ENCODE measurements at places on chromosomes 7 and 10. TPM values are rescaled to one million over a fixed set of nuclear protein-coding genes. Genes with fewer than 3 reads are reported as not detected.

Gene NODAL
- 2.2 TPM for total RNA-seq

- DNase-seq, result no peak
These were observed 825.9 kb upstream of the IGFBP3 start for GRCh38 chr7:46746695-46747687.

Gene NUTM2A
- total RNA-seq, result 1.2 TPM

GRCh38 chr10:114615600-114616007 lies 42.5 kb downstream of the ABLIM1 start:
- DNase-seq, result no peak

Gene AKR1C8
- 0.78 TPM for total RNA-seq

DNA sequence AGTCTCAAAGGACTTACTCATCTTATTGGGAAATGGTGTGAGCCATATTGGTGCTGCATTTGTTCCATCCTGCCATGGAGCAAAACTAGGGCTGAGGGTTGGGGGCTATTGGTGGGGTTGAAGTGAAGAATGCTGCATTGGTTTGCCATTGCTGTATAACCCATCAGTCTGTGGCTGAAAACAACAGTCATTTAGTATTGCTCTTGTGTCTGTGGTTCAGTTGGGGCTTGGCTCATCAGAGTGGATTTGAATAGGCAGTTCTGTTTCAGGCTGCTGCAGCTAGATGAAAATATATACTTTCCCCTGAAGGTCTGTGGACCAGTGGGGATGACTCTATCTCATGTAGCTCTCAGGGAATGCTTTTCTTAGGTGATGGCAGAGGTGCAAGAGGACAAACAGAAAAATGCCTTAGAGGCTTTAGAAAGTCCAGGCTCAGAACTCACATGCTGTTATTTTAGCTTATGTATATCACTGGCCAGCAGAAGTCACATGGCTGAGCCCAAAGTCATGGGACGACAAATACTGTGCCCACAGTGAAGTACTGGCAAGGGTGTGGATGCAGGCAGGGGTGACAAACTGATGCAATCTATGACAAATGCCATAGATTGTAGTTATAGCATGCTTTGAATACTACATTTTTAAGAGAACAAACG lies 15.2 kb upstream of the EXOC6 start:
- no peak for DNase-seq

Gene SEC23IP
- total RNA-seq, result 19.8 TPM

Gene CCL26
- not detected for total RNA-seq

DNA sequence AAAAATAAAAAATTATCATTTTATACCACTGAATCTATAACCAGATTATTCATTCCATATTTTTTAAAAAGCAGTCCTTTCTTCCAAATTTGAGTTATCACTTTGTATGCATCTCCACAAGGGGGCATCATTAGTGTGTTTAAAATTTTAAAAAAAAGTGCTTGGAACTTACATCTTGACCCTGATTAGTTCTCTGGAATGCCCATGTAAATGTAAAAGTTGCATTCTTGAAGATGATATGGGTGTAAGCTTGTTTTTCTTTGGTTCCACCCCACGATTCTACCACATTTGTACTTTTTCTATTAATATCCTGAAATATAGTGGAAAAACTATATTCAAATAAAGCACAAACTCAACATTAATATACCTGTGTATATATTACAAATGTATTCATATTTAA lies 144.9 kb downstream of the ELAPOR2 start:
- no peak for DNase-seq

DNA sequence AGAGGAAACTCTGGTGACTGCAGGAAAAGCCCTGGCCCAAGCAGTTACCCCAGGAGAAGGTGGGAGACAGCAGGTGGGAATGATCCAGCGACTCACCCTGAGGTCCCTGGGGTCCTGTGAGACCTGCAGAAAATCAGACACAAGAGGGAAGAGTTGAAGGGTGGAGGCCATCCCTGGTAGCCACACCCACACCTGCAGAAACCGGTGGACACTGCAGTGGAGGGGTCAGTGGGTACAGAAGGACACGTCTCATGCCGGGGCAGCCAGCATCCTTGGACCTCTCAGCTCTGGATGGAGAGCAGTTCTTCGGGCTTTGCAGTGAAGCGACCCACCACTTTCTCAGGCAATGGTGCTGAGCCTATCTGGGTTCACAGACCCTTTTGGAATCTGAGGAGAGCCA lies 39.0 kb downstream of the COL17A1 start:
- DNase-seq, result no peak

- DNase-seq, result no peak
These were observed 84.0 kb upstream of the TMEM248 start for GRCh38 chr7:66837007-66837406.

Gene GATA3
- total RNA-seq, result not detected

GRCh38 chr7:67447297-67447696 lies 450.7 kb downstream of the TYW1 start:
- DNase-seq, result no peak

DNA sequence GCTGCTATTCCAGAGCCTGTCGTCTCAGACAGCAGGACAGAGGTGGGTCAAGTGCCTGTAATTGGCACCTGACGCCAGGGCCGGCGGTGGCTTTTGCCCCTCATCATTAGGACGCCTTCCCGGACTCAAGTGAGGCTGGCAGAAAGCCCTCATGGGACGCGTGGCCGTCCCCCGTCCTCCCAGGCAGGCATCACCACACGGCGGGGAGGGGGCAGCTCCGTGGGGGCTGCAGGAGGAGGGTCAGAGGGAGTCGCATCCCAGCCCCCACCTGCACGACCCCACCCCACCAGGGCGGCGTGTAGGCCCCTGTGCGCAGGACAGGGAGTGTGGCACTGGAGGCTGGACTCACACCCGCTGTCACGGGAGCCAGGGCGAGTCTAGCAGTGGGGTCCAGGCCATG lies 16.3 kb downstream of the CFAP46 start:
- DNase-seq, result no peak

DNA sequence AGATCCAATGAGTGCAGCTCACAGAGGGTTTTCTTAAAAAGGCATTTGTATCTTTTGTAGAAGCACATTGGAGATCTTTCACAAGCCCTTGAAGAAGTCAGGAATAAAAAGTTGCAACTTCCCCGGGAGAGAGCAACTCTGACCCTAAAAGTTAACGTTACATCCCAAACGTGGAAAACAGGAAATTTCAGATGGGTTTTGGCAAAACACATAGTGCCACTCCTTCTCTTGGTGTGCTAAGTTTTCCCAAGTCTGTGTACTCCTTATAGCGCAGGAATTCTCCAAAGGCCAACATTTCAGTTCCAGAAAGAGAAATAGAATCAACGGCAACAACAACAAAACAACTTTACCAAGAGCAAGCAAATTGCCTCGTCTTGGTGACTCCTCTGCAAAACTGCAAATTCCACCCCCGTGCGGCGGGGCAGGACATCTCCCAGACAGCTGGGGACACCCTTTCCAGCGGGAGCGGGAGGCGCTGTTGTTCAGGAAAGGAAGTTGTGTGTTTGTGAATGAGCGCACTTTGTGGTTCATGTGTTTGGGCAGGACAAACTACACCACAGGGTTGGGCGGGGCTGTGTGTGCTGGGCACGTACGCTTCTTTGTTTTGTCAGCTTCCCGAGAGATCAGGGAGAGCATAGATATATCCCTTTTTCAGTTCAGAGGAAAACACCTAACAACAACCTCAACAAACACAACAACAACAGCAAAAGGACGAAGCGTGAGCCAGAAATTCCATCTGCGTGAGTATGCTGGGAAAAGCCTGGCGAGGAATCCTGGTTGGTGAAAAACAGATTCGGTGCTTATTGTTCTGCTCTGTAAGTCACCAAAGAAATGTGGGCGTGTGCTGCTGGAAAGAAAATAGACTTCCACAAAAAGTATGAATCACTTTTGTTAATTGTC lies 294.7 kb upstream of the PITRM1 start:
- DNase-seq, result no peak

Gene MRPS24
- total RNA-seq, result 21.8 TPM

Gene SLC29A4
- total RNA-seq, result 16.1 TPM

Gene BMI1
- total RNA-seq, result 138 TPM

Gene CRYGN
- total RNA-seq, result not detected

Gene ZNF727
- 0.47 TPM for total RNA-seq

Gene PRF1
- total RNA-seq, result not detected

DNA sequence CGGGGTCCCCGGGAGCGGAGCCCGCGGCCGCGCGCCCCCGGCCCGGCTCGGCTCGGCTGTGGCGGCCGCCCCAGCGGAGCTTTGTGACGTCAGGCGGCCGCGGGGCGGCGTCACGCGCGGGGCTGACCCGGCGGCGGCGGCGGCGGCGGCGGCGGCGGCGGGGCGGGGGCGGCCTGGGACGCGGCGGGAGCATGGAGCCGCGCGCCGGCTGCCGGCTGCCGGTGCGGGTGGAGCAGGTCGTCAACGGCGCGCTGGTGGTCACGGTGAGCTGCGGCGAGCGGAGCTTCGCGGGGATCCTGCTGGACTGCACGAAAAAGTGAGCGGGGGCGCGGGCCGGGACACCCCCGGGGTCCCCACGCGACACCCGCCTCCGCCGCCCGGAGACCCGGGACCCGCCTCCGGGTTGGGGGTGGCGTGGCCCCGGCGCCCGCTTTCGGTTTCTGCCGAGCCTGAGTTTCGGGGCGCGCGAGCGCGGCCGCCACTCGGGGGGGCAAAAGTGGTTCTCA lies at the start of gene PWWP2B:
Gene PWWP2B, plus strand, starts transcription at position 165 of the 506 bp plus-strand sequence. Its CDS starts 27 bp downstream, at position 192.
- DNase-seq, result no peak
